Left lobe of liver (tissue), 2 donors: ENCODE measurements at places on chromosomes 3 and 15.

GRCh38 chr15:72130272-72130671 lies 12.1 kb downstream of the SENP8 start:
- no peak for DNase-seq

- no peak for DNase-seq
Measured at GRCh38 chr3:183554377-183554776, 1.1 kb downstream of the KLHL6 start.

DNA sequence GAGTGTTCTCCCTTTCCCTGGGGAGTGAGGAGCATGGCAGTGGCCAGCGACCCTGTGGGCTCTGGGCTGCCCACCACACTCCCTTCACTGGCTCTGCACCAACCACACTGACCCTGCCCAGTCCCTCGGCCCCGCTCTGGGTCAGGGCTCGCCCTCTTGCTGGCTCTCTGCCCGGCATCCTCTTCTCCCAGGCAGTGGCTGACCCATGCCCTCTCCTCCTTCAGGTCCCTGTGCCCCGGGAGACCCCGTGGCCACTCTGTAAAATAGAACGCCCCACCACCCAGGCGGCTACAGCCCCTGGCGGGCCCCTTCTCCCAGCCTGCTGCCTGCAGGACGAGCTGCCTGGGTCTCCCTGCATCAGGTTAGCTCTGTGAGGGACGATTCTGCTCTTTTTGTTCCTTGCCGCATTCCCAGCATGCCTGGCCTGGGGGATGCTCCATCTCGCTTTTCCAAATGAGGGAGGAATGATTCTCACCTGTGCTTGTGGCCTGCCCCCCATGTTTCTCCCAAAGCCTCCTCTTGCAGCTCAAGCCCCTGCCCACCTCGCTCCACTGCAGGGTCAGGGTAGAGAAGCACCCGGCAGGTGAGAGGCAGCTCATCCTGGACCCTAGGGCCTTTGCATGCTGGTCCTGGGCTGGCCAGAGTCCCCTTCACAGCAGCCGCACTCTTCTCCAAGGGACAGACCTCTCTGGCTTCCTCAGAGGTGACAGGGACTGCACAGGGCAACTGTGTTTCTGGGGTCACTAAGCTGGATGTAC lies 14.5 kb upstream of the CFAP100 start:
- no peak for DNase-seq

DNA sequence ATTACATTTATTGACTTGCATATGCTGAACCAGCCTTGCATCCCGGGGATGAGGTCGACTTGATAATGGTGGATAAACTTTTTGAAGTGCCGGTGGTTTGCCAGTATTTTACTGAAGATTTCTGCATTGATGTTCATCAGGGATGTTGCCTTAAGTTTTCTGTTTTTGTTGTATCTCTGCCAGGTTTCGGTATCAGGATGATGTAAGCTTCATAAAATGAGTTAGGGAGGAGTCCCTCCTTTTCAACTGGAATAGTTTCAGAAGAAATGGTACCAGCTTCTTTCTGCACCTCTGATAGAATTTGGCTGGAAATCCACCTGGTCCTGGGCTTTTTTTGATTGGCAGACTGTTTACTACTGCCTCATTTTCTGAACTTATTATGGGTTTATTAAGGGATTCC lies 250.8 kb downstream of the TBC1D5 start:
- no peak for DNase-seq

- DNase-seq: no peak
Measured at GRCh38 chr15:72706266-72706665, 20.3 kb downstream of the BBS4 start.

DNA sequence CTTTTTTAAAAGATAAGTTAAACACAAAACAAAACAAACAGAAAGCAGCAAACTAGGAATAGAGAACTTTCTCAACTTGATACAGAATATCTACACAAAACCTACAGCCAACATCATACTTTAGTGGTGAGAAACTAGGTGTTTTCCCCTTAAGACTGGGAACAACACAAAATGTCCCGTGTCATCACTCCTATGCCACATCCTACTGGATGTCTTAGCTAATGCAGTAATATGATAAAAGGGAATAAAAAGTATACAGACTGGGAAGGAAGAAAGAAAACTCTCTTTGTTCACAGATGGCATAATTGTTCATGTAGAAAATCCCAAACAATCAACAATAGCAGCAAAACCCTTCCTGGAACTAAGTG lies 45.9 kb downstream of the TMEM45A start:
- DNase-seq: no peak

GRCh38 chr3:194029846-194030245 lies 106.1 kb upstream of the HES1 start:
- DNase-seq: no peak

- DNase-seq: no peak
Measured at GRCh38 chr3:73271-73670, 123.3 kb upstream of the CHL1 start.
